ENCODE measurements at places on chromosomes 5 and 9.

- no peak for ATAC-seq
Observed at GRCh38 chr9:72979405-72980100, 26.7 kb upstream of the ALDH1A1 start.

GRCh38 chr5:37043693-37044092 lies 167.1 kb downstream of the NIPBL start:
- ATAC-seq, result no peak

DNA sequence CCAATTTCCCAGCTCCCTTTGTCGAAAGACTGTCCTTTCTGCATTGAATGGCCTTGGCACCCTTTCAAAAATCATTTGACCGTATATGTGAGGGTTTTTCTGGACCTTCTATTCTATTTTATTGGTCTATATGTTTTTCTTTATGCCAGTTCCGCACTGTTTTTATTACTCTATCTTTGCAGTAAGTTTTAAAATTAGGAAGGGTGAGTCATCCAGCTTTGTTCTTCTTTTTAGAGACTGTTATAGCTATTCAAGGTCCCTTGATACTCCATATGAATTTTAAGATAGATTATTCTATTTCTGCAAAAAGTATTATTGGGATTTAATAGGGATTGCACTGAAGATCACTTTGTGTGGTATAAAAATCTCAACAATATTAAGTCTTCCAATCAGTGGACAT lies 44.2 kb upstream of the STARD4 start:
- no peak for ATAC-seq

DNA sequence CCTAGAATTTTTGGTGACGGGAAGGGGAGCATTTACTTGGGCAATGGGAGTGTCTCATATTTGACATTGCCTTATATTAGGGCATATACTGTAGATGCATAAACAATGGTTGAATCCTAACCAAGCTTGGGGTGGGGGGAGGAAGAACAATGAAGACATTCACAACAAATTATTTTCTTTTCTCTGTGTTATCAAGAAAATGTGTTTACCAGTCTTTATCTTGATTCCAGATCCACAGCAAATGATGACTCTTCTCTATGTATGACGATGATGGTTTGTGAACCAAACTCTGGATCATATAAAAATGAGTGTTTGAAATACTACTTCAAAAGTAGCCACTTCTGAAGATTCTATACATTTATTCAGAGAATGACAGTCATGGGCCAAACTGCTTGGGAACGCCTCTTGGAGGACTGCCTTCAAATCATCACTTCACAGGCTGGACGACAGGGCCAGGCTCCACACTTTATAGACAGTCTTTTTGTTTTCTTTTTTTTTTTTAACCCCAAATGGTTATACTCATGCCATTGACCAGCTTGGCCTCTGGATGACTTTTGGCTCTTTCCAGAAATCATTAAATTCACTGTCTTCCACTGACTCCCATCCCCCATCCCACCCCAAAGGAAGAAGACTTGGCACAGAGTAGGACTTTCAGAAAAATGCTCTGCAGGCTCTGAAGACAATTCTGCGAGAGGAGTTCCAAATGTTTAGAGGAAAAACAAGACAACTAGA lies 123.8 kb upstream of the LIFR start:
- no peak for ATAC-seq

DNA sequence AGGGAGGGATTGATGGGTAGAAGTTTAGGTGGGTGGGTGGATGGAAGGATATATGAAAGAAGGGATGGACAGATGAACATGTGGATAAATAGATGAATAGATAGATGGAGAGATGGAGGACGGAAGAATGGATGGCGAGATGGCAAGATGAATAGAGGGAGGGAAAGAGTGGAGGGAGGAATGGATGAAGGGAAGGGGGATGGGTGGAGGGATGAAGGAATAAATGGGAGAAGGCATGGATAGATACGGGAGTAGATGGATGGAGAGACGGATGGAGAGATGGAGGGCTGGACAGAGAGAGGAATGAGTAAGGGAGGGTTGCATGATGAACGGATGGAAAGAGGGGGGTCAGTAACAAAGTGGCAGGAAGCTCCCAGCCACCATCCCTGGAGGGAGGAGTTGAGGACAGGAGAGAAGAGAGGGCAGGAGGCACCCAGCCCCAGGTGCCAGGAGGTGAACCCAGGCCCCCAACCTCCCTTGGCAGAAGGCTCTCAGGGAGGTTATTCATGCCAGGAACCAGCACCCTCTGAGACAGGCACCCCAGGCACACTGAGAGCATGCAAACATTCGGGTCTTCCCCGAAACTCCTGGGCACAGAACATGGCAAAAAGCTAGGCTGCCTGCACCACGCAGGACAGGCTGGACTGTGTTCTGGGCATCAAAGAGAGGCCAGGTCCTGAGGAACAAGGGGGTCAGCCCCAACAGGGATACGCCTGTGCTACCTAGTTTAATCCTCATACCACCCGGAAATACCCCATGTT lies 9.1 kb downstream of the SARDH start:
- no peak for ATAC-seq

DNA sequence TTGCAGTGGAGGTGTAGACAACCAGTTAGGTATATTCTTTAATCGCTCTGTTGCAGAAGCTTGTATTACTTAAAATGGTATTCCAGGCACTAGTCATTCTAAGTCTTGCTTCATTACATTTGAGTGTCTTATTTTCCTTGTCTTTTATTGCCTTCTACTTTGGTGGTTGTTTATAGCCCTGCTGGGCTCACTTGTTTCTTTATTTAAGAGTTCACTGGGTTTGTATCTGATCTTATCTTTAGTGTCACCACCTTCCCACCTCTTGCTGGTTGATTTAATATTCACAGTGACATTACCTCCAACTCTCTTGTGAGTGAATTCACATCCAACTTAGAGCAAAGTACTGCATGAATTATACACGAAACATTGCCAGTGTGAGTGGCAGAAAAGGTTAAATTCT lies 83.6 kb upstream of the BNC2 start:
- ATAC-seq, result no peak

DNA sequence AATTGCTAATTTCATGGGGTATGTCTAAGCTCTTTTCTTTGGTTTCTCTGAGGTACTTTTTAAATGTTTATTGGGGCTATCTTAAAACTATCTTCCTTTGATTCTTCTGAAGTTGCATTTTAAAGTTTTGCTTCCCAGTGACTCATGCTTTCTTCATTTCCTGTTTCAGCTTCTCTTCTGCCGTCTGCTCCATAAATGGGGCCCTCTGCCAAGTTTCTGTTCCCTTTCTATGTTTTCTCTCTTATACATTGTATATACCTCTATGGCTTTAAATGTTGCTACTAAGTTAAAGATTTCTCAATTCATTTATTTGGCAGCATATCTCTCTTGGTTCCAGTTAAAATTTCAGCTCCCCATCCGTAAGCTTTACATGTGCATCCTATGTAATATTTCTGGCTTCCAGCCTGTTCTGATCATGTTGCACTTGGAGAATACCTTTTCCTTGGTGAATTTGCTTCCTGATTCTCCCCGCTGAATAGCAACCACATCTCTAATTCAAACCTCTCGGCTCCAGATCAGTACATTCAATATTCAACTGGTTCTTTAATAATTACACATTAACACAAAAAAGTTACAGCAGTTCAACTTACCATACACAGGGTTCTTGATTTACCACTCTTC lies 125.3 kb downstream of the ST8SIA4 start:
- ATAC-seq, result no peak

GRCh38 chr5:170306381-170306831 lies 8.8 kb upstream of the LCP2 start:
- peak; percentile 68 for ATAC-seq

DNA sequence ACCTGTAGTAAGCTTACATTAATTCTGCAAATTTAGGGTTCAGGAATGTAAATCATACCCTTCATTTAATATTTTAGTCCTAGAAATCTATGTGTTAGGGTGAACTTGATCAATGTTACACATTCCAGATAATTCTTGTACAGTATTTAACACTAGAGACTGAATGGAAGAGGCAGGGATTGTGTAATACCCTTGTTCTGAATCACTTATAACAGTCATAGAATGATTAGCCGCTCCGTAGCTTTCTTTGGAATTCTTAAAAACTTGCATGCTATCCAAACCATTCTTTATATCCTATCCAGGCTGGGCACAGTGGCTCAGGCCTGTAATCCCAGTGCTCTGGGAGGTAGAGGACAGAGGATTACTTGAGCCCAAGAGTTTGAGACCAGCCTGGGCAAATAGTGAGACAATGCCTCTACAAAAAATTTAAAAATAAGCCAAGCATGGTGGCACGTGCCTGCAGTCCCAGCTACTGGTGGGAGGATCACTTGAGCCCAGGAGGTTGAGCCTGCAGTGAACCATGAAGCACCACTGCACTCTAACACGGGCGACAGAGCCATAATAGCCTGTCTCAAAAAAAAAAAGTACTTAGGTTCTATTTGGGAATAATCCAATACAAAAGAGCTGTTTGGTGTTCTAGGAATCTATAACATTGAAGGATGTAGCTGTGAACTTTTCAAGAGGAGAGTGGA lies 8.3 kb downstream of the ZNF483 start:
- ATAC-seq, result no peak

GRCh38 chr5:107576155-107576554 lies 94.6 kb downstream of the EFNA5 start:
- ATAC-seq, result no peak
